Activated naive CD4-positive, alpha-beta T cell treated with anti-CD3 and anti-CD28 coated beads, Interleukin-2, amount 10 ng/mL, durations not matched to agents 5 hours and 36 hours (primary cell): ENCODE measurements at places on chromosomes 12 and 14. TPM values are rescaled to one million over a fixed set of nuclear protein-coding genes. Genes with fewer than 3 reads are reported as not detected.

FBLN5 gene
- 3.9 TPM for total RNA-seq

POTEG gene
- total RNA-seq, result not detected

DEGS2 gene
- 0.58 TPM for total RNA-seq

GAS2L3 gene
- 5.0 TPM for total RNA-seq

MBD6 gene
- total RNA-seq, result 78.2 TPM

TCTN2 gene
- total RNA-seq, result 3.1 TPM

ZFHX2 gene
- 0.93 TPM for total RNA-seq

RNU4-1 gene
- 2,200 TPM for total RNA-seq

TAS2R10 gene
- 0.36 TPM for total RNA-seq

ESRRB gene
- 0.10 TPM for total RNA-seq

GALNT6 gene
- total RNA-seq, result 15.4 TPM

ATP5MC2 gene
- 328 TPM for total RNA-seq

TTC9 gene
- total RNA-seq, result 15.9 TPM

PRPH gene
- not detected for total RNA-seq

SOX5 gene
- total RNA-seq, result not detected

TC2N gene
- 195 TPM for total RNA-seq

ZBTB1 gene
- total RNA-seq, result 91.0 TPM

KLRB1 gene
- total RNA-seq, result 0.18 TPM

CLEC1B gene
- not detected for total RNA-seq

RASSF8 gene
- total RNA-seq, result 1.0 TPM

ASIC1 gene
- 3.1 TPM for total RNA-seq

DPPA3 gene
- not detected for total RNA-seq

C14orf132 gene
- total RNA-seq, result 3.1 TPM

ADAMTS20 gene
- not detected for total RNA-seq

DTX1 gene
- 0.10 TPM for total RNA-seq

HSPA2 gene
- 2.4 TPM for total RNA-seq

CCDC175 gene
- total RNA-seq, result not detected

GUCY2C gene
- total RNA-seq, result not detected

PZP gene
- not detected for total RNA-seq

KRT71 gene
- total RNA-seq, result not detected

KRT72 gene
- total RNA-seq, result 5.4 TPM

TRPV4 gene
- total RNA-seq, result not detected

ACACB gene
- total RNA-seq, result 12.1 TPM

NDRG2 gene
- total RNA-seq, result 10.9 TPM

RASSF9 gene
- not detected for total RNA-seq

MYBPC1 gene
- total RNA-seq, result not detected

FAIM2 gene
- 0.05 TPM for total RNA-seq

KRT85 gene
- not detected for total RNA-seq

NGB gene
- not detected for total RNA-seq

GLT8D2 gene
- not detected for total RNA-seq

MRPS35 gene
- total RNA-seq, result 32.8 TPM

DIO3 gene
- not detected for total RNA-seq

NTS gene
- not detected for total RNA-seq

GPR135 gene
- total RNA-seq, result 0.86 TPM

ENDOU gene
- total RNA-seq, result not detected

KCNA1 gene
- not detected for total RNA-seq

POLE2 gene
- 21.3 TPM for total RNA-seq

LRRK2 gene
- not detected for total RNA-seq

PRKAB1 gene
- 31.7 TPM for total RNA-seq

ASCL1 gene
- not detected for total RNA-seq
